ENCODE measurements at places on chromosomes 12 and 14. TPM values are rescaled to one million over a fixed set of nuclear protein-coding genes. Genes with fewer than 3 reads are reported as not detected.

AMN1 gene
- total RNA-seq: 7.7 TPM

SALL2 gene
- 7.1 TPM for total RNA-seq

KLRC4 gene
- total RNA-seq: not detected

SMCO2 gene
- total RNA-seq: 0.47 TPM

OR6C2 gene
- not detected for total RNA-seq

DTX1 gene
- 6.8 TPM for total RNA-seq

GSKIP gene
- total RNA-seq: 12.6 TPM

SUOX gene
- total RNA-seq: 23.3 TPM

RNU4-1 gene
- 2,881 TPM for total RNA-seq

SLC7A7 gene
- total RNA-seq: 157 TPM

NELL2 gene
- 6.6 TPM for total RNA-seq

FOXN4 gene
- total RNA-seq: not detected

IRAK3 gene
- total RNA-seq: 50.7 TPM

- DNase-seq: no peak
Observed at GRCh38 chr12:101002696-101003419, 207.2 kb downstream of the SLC5A8 start.

DNA sequence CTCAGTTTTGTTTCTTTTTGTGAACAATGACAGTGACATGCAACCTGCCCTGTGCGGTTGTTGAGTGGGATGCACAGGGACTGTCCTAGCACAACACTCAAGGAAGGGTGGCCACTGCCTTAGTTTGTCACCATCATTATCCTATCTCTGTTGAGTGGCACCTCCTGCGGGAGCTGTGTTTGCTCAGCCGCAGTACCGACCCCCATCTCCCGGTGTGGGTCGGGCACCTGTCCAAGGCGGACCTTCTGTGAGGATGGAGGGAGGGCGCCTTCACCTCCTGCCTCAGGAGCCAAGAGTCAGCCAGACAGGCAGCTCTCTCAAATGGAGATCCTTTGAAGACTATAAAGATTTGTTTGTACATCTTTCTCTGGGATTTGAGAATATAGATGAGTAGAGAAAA is 142.1 kb downstream of the TSPAN9 start:
- DNase-seq: no peak

- no peak for DNase-seq
Observed at GRCh38 chr12:99151744-99152143, 495.8 kb upstream of the GARIN6 start.

GRCh38 chr14:68249661-68250451 is 430.3 kb downstream of the RAD51B start:
- DNase-seq: no peak

- DNase-seq: no peak
Observed at GRCh38 chr14:34604995-34605394, 25.0 kb downstream of the SNX6 start.

DNA sequence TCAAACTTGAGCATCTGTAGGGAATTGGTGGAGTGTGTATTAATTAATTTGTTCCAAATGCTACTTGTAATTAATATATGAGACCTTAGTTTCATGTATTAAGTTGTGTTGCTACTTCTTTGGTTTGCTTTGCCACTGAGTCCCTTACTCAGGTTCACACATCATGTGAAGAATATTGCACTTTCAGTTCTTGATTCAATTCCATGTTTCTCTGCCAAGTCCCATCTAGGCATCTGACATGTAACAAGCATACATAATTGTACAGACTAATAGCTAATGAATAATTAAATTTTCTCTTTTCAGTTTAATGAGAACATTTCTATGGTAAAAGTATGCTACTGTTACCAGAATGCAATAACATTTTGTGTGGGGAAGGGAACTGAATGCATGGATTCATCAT is 640.0 kb downstream of the TMTC2 start:
- DNase-seq: no peak

DNA sequence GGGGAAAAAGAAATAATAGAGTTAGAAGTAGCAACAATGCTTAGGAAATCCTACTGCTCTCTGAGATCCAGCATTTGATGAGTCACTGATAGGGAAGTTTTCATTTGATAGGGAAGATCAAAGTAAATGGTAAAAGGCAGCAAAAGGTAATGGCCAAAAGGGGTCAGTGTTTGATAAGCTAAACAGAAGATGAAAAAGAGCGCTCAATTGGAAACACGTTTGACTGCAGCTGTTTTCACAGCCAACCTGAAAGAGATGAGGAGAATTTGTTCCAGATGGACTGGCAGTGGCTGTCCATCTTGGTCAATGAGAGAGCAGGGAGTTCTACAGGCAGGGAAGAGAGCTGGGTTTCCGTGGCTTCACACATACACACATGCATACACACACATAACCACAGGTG is 264.2 kb downstream of the TMEM132C start:
- DNase-seq: no peak

DNA sequence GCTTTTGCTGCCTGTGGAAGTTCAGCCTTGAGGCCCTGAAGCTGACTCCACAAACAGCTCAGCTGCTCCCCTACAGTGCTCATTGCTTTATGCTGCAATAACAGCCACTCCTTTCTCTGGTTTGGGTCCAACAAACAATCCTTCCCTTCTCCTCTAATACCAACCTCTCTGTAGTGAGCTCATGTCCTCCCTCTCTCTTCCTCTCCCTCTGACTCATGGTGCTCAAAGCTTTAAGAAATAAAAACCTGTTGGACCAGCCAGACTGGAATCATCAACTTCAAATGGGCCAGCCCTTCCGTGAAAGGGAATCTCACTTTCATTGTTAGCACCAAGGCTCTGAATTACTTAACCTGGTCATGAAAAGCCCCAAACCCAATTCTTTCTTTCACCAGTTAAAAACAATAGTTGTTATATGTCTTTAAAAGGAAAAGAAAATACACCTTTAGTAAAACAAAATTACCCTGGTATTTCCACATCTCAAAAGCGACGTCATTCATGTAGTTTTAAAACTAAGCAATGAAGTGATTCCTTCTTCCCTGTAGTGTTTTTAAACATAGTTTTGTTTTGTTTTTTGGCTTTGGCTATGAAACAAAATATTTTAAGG is 126.4 kb downstream of the DUSP6 start:
- DNase-seq: no peak

GRCh38 chr14:49593016-49593415 is 5.7 kb upstream of the LRR1 start:
- DNase-seq: no peak

- DNase-seq: peak; percentile 76
Observed at GRCh38 chr12:130954544-130954831, 781 bp downstream of the ADGRD1 start.

- DNase-seq: no peak
Observed at GRCh38 chr12:128843538-128843937, 9.7 kb upstream of the GLT1D1 start.

DNA sequence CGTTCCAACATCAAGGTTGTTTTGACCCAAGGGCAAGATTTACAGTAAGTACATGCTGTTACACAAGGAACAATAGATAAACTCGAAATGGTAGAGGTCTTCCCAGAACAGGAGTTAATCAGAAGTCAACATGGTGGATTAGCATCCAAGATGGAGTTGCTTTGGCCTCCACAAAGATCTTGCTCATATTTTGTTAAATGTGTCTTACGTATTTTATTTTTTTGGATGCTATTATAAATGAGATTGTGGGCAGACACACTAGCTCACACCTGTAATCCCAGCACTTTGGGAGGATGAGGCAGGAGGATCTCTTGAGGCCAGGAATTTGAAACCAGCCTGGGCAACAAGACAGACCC is 22.3 kb upstream of the RAB21 start:
- no peak for DNase-seq

GRCh38 chr12:58171914-58172313 is 230.5 kb downstream of the ATP23 start:
- no peak for DNase-seq

GRCh38 chr14:22164616-22165015 is 424.4 kb downstream of the DAD1 start:
- DNase-seq: no peak

DNA sequence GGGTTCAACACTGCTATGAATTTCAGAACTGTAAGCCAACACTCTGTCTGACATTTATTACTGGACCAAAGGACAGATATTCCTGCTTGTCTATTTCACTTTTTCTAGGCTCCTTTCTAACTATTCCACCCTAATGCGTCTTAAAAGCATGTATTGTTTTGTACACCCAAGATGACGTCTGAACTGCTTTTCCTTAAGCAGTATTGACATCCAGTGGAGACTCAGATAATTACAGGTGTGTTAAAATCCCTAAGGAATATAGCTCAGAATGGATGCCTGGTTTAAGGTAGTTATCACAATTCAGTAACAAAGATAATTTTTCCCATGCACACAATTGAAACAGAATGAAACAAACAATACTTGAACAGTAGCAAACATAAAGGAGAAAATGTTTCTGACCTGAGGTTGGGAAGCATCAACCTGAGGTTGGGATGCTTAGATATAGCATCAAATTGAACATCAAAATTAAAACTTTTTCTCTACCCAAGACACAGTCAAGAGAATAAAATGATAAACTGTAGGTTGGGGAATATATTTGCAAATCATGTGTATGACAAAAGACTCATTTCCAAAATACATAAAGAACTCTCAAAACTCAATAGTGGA is 93.7 kb upstream of the PTPRR start:
- DNase-seq: no peak

DNA sequence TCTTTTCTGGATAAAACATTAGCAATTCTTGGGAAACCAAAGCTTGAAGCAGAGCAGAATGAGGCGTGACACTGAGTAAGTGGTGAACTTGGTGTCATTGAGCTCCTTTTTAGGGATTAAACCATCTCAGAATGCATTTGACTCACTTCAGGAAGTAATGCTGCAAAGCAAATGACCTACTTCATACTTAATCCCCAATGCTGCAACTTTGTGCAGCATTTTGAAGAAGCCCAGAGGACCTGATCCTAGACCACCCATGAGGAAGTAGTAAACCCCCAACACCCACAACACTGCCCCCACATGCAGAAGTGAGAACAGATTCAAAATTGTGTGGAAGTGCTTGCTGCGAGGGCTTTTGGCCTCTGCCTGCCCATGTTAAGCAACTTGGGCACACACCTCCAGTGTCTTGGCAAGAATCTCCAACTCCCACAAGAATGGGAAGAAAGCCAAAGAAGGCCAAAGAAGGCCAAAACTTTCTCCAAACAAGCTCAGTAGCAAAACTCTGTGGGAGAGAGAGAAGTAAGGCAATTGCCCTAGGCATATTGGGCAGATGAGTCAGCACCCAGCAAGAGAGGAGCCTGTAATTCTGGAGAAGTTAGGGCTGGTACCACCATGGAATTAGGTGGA is 69.2 kb upstream of the ETV6 start:
- DNase-seq: peak; percentile 55

GRCh38 chr12:102172436-102172835 is 25.2 kb downstream of the PMCH start:
- DNase-seq: no peak

GRCh38 chr14:24207104-24207551 is 1.6 kb downstream of the TSSK4 start:
- DNase-seq: no peak

GRCh38 chr12:8081251-8081920 is 688 bp upstream of the NECAP1 start:
- no peak for DNase-seq

DNA sequence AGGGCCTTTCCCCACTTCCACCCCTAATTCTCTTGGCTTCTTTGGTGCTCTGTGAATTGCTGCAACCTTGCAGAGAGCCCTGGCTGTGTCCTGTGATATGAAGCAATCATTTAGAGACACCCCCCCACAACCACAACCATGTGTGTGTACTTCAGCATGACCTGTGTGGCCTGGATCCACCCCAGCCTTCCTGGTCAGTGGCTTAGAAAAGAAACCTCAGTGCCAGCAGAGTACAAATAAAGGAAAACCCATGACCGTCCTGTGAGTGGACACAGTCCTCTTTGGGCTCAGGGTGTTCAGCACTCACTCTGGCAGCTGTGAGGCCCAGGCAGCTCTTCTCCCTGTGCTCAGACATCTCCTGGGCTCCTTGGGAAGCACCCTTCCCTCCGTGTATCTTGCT is 206.6 kb upstream of the DIO3 start:
- no peak for DNase-seq

DNA sequence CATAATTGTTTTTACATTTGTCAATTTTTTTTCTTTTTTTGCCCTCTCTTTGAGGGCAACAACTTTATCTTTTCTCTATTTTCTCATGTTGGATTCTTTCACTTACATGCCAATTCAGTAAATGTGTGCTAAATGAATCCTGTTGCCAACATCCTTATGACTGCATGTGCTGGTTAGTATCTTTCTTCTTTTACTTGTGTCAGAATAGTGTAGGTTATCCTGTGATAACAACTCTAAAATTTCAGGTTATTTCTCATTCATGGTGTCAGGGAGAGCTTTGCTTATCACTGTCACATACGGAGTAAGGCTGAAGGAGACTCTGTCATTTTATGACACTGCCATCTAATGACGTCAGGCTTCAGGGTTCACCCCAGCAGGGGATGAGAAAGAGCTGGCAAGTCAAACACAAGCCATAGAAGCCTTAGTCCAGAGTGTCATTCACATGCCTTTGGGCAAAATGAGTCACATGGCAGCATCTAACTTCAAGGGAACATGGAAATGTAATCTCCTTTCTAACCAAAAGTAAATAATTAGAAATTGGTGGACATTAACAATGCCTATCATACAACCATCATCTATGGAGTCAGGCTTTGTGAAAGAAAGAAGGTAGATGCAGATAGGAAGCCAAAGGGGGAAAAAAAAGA is 242.5 kb upstream of the ATP2B1 start:
- no peak for DNase-seq

- DNase-seq: no peak
Observed at GRCh38 chr14:86065407-86065806, 535.5 kb downstream of the FLRT2 start.

- no peak for DNase-seq
Observed at GRCh38 chr12:59594943-59595500, 807 bp upstream of the SLC16A7 start.
